ENCODE measurements at places on chromosomes 5 and 9.

- no peak for DNase-seq
These were observed 182.8 kb upstream of the SLC27A6 start for GRCh38 chr5:128782446-128782845.

DNA sequence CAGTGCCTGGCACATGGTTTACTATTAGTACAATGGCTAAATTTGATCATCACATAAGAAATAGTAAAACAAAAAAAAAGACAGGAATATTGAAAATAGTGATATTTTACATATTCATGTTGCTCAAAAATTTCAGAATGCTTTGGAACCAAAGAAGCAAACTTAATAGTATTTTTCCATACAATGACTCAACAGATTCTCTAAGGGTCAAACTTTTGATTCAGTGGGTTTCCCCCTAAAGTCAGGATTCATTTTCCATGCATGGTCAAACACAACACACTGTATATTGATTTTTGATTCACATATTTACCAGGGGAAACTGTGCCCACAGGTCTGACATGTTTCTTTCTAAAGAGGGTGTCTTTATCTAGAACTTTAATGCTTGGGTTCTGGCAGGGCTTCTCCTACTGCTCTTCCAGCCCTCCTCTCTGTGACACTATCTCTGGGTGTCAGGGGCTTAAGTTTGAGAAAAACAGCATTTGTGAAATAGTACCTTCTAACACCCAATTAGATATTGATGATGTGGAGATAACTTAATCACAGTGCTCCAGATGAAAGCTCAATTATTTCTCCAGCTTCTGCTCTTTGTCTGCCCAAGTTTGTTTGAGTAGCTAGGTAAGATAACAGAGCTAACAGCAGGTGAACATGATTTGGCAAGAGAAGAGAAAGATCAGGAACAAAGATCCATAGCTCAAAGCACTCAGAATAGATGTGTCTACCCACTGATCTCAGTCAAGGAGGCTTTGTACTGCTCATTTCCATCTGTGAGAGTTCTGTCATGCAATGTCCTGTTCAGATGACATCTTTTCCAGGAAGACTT, 35.5 kb upstream of the ELL2 start:
- DNase-seq = no peak

- DNase-seq = no peak
These were observed 32.2 kb upstream of the LECT2 start for GRCh38 chr5:135986891-135987401.

DNA sequence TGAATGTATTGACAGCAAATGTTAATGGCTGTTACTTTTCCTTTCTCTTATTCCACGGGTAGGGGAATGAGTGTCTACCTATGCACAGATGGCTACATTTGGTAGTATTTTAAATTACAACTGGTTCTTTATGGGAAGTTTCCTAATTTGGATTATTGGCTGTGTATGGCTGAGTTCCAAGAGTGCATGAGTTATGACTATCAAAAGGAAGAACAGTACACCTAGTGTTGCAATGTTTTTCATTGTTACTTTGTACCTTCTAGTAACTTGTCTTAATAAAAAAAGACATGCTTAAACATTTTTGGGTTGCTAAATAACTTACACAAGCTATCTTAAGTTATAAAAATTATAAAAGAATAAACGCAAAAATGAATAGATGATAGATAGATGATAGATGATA, 35.8 kb upstream of the MAMDC2 start:
- no peak for DNase-seq

- DNase-seq = no peak
These were observed 38.3 kb downstream of the DAPK1 start for GRCh38 chr9:87535817-87536539.

DNA sequence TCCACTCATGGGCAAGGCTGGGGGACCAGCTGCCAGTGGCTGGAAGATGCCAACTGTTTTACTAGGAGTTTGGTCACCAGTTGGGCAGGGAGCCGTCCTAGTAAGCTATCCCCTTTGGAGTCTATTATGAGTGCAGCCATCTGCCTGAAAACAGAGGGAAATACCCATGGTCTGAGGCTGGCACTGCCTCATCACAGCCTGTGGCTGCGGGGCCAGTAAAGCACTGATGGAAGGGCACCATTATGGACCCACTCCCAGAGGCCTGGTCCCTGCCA, 187.2 kb upstream of the PANK3 start:
- DNase-seq = no peak

DNA sequence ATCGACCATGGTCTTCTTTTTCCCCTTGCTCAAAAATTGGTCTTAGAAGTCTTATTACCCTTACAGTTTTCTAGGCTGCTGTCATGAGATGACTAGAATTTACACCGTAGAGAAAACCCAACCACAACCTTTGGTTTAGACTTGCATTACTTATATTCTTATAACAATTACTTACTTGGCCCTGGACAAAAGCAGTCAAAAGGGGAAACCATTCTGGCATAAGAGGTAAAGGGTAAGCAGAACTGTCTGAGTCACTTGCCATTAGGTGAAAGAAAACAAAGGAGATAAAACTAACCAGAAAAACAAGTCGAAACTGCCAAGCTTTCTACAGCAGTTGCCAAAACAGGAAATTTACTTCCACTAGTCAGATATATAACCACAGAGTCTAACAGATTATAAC, 17.9 kb downstream of the TMEM245 start:
- no peak for DNase-seq

DNA sequence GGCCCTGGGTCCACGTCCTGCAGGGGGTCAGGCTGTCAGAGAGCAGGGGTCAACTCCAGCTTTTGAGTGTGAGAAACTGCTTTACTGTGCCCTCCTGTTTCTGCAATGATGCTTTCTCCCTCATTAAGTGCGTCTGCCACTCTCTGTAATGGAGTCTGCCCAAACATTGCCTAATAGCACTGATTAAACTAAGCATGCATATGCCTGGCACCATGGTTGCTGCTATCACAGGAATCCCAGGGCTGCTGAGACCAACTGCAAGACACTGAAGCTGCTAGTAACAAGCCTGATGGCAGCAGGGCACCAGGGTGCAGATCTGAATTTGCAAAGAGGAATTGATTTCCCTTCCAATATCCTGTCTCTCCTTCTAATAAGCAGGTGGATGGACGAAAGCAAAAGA, 125.3 kb downstream of the SLC24A2 start:
- no peak for DNase-seq

- DNase-seq = no peak
These were observed 59.1 kb downstream of the CHSY3 start for GRCh38 chr5:129963359-129963758.

GRCh38 chr9:14238518-14238917, 75.4 kb downstream of the NFIB start:
- no peak for DNase-seq

- DNase-seq = no peak
These were observed 161.0 kb downstream of the ISL1 start for GRCh38 chr5:51544031-51544785.
